ENCODE measurements at places on chromosomes 16 and 17.

GRCh38 chr16:57012353-57012752 is 23.0 kb downstream of the NLRC5 start:
- DNase-seq: no peak

DNA sequence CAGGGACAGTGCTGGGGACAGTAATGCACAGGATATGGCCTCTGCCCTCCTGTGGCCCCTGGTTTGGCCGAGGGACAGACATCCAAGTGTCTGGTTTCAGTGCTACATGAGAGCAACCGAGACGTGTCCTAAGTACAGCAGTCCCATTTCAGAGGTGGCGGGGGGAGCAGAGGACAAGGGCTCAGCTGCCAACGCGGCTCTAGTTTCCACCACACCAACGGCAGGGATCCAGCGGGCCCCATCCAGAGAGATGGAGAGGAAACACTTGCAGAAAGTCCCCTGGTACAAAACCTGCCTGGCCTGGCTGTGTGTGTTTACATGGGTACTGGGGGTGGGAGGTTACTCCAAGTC is 125.8 kb upstream of the SMURF2 start:
- no peak for DNase-seq

DNA sequence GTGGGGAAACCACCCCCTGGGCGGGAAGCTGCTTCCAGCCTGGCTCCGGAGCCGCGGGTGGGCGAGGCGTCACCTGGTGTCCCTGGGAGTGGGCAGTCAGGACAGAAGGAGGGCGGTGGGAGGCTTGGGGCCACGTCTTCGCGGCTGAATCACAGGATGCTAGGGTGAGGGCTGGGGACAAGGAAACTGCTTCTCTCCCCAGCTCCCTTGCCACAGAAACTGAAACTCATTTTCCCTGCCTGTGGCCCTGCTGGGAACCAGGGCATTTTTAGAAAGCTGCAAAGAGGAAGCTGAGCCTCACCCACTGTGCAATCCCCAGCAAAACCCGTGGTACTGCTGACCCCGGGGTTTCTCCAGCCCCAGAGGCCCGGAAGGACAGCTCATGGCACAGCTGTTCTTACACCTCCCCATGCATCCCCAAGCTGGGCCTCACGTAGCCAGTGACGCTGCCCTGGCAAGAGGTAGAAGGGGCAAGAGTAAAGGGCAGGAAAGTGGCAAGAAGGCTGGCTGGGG is 8.2 kb downstream of the RHBDF2 start:
- DNase-seq: no peak

GRCh38 chr17:63542942-63543821 is 7.1 kb upstream of the DCAF7 start:
- DNase-seq: no peak

- DNase-seq: no peak
Observed at GRCh38 chr17:44552361-44552760, 4.9 kb upstream of the FZD2 start.

DNA sequence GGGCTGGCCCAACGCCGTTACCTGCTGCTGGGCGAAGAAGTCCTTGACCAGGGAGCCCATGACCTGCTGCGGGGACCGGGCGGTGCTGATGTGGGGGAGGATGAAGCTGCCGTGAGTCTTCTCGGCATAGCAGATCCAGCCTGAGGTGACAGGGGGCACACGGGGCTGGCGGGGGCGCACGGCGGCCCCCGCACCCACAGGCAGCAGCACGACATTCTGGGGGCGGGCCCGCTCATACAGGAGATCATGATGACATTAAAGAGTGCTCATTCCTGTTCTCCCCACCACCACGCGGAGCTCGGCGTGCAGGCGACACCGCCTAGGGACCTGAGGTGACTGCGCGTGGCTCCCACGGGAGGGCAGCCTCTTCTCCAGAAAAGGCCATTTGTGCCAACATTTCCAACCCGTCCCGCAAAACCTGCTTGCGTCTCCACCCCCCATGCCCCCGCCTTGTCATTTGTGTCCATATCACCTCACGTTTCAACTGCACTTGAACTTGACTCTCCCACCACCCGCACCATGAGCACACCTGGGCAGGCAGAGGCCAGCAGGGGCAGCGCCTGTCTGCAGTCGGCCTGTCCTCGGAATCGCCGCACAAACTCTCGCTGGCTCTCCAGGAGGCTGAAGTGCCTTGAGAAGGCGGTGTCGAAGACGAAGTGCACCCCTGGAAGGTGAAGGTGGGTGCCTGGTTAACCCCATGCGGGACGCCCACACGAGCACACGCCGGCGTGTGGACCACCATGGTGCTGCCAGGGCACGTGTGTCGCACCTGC is 6.4 kb downstream of the CIAO3 start:
- no peak for DNase-seq

- DNase-seq: no peak
Observed at GRCh38 chr17:16519021-16519420, 27.0 kb upstream of the LRRC75A start.

- no peak for DNase-seq
Observed at GRCh38 chr16:86214326-86215232, 295.7 kb upstream of the FOXF1 start.

DNA sequence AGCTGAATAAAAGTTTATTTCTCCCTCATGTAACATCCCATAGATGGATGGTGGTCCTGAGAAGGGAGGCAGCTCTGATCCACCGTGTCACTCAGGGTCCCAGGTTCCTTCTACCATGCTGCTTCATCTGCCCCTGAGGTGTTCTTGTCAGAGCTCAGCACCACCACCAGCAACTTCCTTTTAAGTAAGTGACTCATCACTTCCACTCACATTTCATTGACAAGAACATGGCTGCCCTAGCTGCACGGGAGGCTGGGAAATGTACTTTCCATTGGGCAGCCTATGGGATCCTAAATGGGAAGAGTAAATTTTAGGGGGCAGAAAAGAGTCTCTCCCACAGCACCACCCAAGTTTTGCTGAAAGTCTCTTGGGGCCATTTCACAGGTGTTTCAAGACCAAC is 134.7 kb downstream of the USP31 start:
- DNase-seq: no peak

DNA sequence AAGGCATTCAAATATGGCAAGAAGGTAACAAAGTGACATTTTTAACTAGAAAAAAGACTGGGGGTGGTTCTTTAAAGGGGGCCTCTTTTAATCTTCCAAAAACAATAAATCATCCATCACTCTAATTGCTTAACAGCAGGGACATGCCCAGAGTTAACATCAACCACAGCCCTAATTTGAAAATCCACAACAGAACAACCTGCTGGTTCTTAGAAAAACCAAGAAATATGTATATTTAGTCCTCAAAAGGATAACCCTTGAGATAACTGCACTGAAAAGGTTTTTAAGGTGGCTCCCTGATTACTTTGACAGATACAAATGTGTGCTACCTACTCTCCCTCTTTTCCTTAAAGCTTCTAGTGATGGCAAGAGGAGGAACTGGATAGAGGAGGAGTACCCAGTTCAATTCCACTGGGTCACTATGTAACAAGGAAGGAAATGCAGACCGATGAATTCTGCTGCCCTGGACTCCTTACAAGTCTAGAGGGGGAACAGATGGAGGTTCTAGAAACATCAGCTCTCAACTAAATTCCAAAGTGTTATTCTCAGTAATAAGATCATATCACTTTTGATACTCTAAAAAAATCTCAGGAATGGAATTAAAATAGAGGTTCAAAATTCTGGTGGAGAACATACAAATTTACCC is 54.3 kb downstream of the N4BP1 start:
- no peak for DNase-seq

DNA sequence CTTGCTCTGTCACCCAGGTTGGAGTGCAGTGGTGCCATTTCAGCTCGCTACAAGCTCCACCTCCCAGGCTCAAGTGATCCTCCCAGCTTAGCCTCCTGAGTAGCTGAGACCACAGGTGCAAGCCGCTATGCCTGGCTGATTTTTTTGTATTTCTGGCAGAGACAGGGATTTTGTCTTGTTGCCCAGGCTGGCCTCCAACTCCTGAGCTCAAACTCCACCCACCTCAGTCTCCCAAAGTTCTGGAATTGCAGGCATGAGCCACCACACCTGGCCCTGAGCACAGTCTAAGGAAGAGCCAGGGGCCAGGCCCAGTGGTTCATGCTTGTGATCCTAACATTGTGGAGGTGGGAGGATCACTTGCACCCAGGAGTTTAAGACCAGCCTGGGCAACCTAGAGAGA is 21.8 kb upstream of the BCO1 start:
- DNase-seq: no peak

DNA sequence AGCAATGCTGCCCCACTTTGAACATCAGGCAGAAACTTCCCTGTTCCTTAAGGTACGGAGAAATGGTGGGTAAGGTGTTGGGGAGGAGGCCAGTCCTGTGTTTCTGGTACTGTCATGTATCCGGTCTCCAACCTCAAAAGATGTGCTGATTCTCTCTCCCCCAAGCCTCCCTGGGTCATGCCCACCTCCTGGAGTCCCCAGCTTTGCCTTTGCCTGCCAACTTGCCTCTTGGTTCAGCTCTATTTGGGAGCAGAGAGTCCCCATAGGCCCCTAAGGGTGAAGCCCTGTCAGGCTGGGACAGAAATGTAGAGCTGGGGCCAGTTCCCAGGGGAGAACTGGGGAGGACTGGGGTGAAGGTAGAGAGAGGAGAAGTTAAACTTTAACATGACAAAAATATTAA is 1.6 kb upstream of the TBX21 start:
- DNase-seq: no peak

DNA sequence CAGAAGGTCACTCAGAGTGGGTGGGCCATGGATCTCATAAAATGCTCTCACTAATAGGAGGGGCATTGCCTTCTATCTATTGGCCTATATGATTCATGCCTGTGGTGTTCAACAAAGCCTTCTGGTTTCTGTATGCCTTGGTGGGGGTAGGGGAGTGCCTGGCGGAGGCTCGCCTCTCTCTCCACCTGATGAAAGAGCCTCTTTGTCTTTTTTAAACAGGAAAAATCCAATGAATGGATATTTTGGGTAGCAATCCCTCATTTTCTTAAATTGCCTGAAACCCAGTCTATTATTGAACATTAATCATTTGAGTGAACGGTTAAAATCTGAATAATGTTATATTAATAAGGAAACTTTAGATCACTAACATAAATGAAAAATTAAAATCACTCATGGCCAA is 90.6 kb downstream of the TOX3 start:
- DNase-seq: no peak

DNA sequence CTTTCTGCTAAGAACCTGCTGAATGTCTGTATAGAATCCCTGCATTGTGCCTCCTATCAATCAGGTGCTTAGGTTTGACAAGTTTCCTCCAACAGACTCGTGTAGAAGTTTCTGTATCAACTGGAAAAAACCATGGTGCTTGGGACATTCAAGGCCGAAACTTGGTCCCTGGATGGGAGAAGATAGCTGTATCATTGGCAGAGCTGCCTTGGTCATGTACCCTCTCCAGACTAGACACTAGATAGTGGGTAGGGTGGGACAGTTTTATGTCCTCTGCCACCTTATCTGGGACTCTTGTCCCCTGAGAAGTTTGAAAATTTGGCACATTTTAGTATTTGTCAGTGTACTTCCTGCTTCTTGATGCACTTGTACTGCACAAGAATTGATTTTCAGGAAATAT is 520.8 kb downstream of the WWOX start:
- no peak for DNase-seq

DNA sequence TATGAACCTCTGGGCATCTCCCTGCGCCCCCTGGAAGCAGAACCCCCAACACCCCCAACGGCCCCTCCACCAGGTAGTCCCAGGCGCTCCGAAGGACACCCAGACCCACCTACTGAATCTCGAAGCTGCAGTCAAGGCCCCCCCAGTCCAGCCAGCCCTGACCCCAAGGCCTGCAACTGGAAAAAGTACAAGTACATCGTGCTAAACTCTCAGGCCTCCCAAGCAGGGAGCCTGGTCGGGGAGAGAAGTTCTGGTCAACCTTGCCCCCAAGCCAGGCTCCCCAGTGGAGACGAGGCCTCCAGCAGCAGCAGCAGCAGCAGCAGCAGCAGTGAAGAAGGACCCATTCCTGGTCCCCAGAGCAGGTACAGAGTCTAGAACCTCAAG is 1.5 kb downstream of the BCL6B start:
- DNase-seq: no peak

DNA sequence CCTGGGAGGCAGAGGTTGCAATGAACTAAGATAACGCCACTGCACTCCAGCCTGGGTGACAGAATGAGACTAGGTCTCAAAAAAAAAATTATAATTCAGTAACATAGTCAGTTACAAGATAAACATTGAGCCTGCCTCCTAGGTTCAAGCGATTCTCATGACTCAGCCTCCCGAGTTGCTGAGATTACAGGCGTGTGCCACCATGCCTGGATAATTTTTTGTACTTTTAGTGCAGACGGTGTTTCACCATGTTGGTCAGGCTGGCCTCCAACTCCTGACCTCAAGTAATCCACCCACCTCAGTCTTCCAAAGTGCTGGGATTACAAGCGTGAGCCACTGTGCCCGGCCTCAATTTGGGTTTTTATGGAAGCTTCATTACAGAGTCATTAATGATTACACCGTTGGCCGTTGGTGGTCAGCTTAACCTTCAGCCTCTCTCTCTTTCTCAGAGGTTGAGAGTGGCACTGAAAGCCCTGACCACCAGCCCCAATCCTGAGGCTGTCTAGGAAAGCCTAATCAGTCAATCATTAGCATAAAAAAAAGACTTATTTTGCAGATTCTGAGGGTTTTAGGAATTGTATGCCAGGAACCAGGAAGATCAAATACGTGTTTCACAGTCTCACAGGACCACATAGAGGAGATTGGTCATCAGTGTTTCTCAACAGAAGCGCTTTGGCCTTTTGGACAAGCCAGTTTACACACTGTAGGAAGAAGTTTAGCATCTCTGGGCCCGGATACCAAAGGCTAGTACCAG is 1.3 kb upstream of the LRRC37A3 start:
- no peak for DNase-seq

DNA sequence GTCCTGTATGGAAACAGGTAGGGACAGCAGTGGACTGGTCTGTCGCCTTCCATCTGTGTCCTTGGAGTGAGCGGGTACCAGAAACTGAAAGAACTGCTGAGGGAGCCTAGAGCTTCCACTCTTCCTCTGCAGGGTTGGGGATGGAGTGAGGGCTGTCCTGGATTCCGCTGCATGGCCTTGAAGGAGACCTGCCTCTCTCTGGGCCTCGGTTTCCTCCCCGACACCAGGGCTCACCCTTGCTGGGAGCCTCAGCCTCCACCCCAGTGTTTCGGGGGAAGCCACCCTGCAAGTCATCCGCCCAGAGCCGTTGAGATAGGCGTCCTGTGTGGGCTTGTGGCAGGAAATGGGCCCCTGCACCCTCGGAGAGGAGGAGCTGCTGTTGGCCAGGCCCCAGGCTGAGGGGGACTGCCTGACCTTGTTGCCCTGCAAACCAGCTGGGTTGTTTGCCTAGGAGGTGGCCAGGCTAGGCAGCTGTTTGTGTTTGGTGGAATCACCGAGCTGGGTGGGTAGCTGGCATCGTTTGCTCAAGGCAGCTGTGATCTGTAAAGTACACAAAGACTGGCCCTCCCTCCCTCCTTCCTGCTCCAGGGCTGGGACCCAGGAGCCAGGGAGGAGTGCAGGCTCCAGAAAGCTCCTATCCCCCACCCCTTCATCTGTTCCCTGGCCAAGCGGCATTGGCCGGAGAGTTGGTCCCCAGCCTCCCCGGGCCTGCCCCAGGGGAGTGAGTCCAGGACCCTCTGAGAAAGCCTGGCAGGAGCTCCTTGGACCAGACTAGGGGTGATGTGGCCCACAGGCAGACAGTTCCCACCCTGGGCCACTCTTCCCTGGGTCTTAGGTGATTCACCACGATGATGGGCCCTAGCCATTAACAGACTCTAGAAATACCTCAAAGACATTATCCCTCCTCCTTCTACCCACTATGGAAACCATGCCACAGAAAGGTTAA is 1.3 kb downstream of the RAB37 start:
- peak; percentile 63 for DNase-seq
